ENCODE measurements at places on chromosomes 12 and 14.

GRCh38 chr12:25769082-25769945, 189.2 kb upstream of the RASSF8 start:
- DNase-seq: no peak

- DNase-seq: no peak
These were observed 987 bp downstream of the CCER1 start for GRCh38 chr12:90953956-90954421.

DNA sequence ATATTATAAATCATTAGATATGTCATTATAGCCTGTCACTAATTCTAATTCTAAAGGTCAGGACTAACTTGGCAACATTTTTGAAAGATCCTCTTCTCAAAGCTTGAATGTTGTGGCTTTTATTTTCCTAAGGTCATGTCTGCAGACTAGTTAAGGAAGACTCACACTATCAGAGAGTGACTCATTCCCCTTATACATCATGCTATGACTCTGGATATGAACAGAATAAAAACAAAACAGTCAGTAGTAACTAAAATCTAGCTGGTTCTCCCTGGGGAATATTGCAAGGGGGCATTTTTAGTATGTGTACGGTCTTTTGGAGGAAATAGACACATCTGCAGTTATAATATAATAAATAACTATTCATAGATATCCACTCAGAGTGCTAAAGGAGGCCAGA, 170.6 kb downstream of the SLC2A13 start:
- DNase-seq: no peak

- no peak for DNase-seq
These were observed 4.3 kb downstream of the GALNT9 start for GRCh38 chr12:132324841-132325732.

GRCh38 chr14:59811815-59812214, 58.8 kb downstream of the RTN1 start:
- no peak for DNase-seq

- DNase-seq: no peak
These were observed 374.9 kb downstream of the SLC6A15 start for GRCh38 chr12:84537666-84538065.

- DNase-seq: no peak
These were observed 1493.1 kb upstream of the FLRT2 start for GRCh38 chr14:84036840-84037239.

DNA sequence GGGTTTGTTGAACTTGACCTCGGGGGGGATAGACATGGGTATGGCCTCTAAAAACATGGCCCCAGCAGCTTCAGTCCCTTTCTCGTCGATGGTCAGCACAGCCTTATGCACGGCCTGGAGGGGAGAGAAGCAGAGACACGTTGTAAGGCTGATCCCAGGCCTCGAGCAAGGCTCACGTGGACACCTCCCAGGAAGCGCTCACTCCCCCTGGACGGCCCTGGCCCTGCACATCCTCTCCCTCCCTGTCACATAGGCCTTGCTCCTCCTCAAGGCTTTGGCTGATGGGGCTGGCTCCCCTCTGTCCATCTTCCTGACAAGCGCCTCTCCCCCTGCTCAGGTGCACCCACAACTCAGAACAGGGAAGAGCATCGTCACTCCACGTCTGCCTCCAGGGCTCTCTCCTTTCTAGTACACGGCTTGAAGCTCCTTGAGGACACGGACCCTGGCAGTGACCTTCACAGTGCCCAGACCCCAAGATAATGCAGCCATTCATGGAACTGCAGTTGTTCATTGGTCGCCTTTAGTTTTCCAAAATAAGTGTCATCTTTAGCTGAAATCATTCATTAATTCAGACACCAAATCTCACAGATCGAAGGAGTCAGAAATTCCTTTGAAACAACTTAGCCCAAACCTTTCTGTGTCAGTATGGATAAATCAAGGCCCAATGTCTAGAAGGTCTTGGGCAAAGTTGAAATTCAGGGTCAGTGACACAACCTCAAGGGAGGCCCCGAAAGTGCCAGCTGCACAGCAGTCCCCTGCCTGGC, 9.7 kb downstream of the SERPINA1 start:
- no peak for DNase-seq

DNA sequence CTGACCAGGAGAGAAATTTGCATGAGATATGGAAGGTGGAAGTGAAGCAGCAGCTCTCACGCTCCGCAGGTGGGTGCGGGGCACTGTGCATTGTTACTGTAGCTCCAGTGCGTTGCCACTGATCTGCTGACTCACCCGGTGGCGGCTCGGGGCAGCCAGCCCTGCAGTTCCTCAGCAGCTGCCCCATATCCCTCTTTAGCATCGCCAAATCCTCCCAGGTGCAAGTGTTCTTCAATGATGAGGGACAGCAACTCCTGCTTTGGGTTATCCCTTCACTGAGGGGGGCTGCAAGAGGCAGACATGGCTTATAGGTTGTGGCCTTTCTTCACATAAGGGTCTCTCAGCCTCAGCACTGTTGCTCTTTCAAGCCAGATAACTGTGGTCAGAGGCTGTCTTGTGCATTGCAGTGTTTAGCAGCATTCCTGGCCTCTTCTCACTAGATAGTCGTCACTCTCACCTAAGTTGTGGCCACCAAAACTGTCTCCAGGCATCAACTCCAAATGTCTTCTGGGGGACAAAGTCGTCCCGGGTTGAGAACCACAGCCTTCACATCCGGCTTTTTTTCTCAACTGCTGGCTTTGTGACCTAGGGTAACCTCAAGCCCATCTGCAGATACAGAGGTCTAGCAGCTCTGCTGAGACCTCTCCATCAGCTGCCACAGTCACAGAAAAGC, 180.8 kb downstream of the EFCAB11 start:
- peak; percentile 3 for DNase-seq

DNA sequence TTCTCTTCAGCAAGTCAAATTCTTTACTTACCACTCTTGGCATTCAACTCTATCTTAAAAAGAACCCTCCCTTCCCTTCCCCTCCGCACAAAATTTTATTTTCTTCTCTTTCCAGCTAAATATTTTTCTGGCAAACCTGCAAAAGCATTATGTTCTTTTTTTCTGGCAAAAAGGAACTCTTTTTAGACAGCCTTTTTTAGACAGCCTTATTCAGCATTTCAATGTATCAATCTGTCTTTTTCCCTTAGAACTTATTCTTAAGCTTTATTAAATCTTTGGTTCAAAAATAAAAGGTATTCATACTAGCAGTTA, 50.5 kb downstream of the SPTLC2 start:
- DNase-seq: no peak

- no peak for DNase-seq
These were observed 73.9 kb downstream of the PRMT8 start for GRCh38 chr12:3564861-3565260.

GRCh38 chr12:57552306-57552651, 2.4 kb downstream of the KIF5A start:
- DNase-seq: no peak

DNA sequence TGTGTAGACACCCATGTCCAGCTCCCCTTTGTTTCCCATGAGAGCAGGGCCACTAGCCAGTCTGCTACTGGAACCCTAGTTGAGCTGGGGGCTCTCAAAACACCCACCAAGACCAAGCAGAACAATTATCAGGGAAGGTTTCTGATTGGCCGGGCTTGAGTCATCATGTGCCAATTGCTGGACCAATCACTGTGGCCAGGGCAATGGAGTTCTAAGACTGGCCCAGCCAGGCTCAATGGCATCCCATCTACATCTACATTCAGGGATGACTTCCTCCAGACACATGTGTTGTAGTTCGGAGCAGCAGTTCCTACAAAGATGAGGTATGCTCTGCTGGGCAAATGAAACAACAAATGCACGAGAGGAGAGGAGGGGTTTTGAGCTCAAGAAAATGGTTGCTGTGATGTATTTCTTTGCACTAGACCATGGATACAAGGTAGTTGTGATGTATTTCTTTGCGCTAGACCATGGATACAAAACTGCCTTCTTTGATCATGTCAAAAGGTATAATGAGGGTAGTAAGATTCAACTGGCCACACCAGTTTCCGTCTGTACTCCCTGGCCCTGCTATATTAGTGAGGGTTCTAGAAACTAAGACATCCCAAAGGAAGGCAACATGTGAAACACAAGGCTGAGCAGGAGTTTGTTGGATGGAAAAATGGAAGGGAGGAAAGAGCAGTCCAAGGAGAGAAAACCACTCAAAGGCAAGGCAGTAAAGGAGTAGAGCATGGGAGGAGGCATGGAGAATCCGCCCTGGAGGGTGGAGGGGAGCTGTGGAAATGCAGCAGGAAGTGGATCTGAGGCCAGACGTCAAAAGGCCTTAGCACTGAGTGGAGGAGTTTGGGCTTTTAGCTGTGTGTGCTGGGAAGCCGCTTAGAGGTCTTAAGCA, 8.9 kb upstream of the WSCD2 start:
- no peak for DNase-seq

DNA sequence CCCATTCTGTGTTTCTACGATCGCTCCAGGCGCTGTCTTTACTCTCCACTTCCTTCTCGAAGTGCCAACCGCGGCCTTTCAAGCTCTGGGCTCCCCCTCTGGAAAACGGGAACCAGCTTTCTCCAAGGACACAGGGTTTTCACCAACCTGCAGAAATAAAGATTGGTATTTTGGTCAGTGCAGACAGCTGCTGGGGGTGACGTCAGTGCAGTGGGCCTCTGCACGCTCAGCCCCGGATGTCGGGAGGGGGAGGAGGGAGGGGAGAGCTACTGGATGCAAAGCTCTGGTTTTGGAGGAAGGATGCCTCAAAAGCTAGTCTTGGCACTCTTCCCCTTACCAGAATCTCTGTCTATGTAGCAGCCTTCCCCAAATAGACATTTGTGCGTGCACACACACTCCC, 19.9 kb downstream of the HRK start:
- DNase-seq: no peak

All from effector memory CD4-positive, alpha-beta T cell (primary cell).